ENCODE measurements at places on chromosomes 1 and 21.

DNA sequence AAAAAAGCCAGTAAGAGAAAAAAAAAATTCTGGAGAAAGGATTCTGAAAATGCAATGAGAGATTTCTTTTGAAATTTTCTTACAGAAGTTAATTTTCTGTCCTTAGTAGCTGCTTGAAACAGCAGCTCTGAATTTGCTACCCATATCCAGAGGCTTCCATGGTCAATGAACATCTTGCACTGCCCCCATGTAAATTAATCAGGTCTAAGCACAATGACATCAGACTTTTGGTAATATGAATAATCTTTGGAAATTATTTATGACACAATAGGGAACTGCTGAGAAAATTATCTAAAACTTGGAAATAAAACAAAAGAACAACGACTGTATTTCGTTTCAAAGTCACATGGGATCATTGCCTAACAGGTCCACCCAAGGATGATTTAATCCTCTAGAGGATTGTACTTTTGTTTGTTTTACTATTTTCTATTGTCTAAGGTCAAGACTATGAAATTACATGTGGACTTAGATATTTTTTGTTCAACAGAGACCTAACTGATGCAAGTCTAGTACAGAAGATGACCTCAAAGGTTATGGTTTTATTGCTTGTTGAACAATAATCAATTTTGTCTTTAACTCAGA, 312.1 kb downstream of the BACH1 start:
- no peak for DNase-seq

DNA sequence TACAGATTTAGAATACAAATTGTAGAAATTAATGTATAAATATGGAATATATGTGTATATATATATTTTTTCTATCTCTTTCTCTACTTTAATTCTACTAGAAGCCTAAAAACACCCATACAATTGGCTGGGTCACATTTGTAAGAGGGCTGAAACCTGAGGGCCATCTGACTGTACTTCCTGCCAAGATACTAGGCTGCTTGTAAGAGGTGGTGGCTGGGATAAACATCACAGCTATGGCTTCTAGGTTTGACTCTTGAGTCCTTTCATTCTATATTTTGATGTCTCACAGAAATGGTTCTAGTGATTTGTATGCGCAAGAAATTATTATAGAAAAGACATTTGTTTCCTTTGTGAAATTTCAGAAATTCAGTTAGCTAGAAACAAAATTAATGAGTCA, 1155.2 kb upstream of the B3GALT2 start:
- DNase-seq = no peak

GRCh38 chr1:28291711-28292110, 32.4 kb downstream of the SESN2 start:
- DNase-seq = no peak

- peak; percentile 8 for DNase-seq
These were observed 4.5 kb downstream of the PLA2G2A start for GRCh38 chr1:19974822-19975416.

DNA sequence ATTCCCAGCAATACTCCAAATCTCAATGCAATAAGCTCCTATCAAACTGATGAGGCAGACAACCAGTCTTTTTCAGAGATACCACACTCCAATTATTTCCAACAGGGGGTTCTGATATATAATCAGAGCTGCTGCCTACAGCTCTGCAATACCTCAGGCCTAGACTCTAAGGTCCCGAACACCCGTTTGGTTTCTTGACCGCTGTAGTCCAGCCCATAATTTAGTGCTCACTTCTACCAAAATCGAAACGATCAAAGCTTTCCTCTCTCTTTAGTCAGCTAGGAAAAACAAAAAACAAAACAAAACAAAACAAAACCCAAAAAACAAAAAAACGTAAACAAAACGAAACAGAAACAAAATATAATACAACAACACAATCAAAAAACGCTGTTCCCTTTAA, 453.0 kb downstream of the NEGR1 start:
- no peak for DNase-seq

GRCh38 chr1:1055841-1056736, 18.0 kb downstream of the RNF223 start:
- DNase-seq = no peak

DNA sequence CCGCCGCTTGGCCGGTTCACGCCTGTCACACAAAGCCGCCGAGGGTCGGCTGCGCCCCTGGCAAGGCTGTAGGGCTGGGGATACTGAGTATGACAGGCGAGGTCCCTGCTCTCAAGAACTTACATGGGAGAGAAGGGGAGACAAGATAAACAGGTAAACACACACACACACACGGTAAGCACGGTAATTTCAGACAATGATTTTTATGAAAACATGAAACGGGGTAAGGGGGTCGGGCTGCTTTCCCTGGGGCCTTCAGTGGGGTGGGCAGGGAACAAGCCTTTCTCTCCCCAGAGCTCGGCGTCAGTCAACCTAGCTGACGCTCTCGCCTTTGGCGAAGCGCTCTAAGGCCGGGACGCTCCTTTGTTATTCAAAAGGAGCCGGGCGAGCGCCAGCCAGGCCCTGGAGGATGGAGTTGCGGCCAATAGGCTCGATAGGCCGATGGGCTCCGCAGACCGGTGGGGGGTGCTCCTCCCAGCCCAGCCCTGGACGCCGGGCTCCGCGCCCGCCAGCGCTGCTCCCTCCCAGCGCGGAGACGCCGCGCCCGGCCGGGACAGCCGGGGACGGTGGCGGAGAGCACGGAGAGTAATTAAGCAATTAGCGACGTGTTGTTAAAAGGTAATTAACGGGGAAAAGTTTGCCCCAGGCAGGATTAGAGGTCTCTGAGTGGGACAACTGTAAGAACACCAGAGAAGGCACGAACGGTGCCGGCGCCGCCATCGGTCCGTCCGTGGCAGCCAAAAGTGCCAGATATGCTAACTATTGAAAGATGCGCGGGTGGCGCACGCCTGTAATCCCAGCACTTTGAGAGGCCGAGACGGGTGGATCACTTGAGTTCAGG, 950 bp upstream of the INKA2 start:
- peak; percentile 64 for DNase-seq

DNA sequence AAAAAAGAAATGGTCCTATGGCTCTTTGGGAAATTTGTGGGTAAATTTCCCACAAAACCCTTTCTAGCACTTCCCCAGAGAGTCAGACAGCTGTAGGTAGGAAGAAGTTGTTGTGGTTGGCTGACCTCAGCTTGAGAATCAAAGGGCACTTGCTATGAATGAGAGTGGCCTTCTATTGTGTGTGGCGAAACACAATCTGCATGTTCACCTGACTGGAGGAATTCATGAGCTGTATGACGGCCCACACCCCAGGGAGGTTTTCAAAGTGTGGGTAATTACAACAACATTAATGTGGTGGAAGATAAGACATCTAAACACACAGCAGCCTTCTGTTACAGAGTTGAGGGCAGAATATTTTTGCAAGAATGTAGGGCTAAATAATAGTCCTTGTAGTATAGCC, 38.8 kb downstream of the NGF start:
- no peak for DNase-seq

DNA sequence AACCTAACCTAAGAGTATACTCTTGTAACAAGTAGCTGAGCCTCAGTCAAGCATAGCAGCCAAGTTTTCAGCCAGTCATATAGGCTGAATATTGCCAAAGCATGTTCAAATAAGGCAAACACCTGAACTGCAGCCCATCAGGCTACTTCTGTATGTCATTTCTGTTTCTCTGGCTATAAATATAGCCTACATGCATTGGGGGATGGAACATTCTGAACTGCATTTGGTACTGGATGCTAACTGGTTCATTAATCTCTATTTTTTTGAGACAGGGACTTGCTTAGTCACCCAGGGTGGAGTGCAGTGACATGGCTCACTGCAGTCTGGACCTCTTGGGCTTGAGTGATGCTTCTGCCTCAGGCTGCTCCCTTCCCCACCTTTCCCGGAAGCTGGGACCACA, 37.3 kb downstream of the MAST2 start:
- DNase-seq = no peak

GRCh38 chr21:29378832-29379231, 80.1 kb downstream of the BACH1 start:
- no peak for DNase-seq

DNA sequence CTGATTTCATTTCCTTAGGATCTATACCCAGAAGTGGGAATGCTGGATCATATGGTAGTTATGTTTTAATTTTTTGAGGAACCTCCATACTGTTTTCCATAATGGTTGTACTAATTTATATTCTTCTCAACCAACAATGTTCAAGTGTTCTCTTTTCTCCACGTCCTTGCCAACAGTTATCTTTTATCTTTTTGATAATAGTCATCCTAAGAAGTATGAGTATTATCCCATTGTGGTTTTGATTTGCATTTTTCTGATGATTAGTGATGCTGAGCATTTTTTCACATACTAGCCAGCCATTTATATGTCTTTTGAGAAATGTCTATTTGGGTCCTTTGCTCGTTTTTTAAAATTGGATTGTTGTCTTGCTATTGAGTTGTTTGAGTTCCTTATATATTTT, 38.5 kb downstream of the ABCD3 start:
- DNase-seq = no peak

DNA sequence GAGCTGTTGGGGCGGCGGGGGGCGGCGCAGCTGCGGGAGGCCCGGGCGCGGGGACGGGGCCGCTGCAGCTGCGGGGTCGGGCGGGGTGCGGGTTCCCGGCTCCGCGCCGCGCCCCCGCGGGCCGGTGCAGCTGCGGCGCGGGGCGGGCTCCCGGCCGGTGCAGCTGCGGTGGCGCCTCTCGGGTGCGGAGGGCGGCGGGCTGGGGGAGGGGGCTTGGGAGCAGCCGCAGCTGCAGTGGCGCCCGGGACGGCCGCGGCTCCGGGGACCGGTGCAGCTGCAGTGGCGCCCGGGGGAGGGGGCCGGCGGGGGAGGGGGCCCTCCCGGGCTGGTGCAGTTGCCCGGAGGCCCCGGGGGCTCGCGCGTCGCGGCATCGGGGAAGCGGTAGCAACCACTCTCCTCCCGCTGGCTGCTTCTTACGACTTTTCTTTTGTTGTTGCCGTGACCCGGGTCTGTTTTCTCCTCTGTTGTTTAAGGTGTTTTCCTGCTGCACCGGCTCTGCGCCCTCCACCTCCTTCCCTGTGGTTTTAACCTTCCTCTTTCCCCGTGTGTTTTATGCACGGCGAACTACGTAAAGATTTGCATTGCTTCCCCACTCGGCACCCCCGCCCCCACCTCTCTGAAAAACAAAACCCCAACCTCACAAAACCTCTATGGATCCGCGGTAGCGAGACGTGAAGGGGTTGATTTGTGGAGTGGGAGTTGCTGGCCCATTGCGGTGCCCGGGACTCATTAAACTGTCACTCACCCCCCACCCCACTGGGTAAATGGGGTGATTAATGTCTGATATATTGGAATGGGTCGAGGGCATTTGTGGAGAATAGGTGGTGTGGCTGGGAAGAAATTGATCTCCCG, 1.7 kb upstream of the ZBTB18 start:
- peak; percentile 50 for DNase-seq

- DNase-seq = no peak
These were observed 54.9 kb downstream of the TM2D1 start for GRCh38 chr1:61670016-61670415.

- no peak for DNase-seq
These were observed 18.5 kb downstream of the TNFRSF1B start for GRCh38 chr1:12185036-12185917.
